Ureter (tissue), 1 donor: ENCODE measurements at places on chromosomes 7 and 10.

- no peak for DNase-seq
Observed at GRCh38 chr7:45684910-45685618, 110.9 kb downstream of the ADCY1 start.

- DNase-seq: no peak
Observed at GRCh38 chr7:91912494-91912893, 28.2 kb upstream of the AKAP9 start.

DNA sequence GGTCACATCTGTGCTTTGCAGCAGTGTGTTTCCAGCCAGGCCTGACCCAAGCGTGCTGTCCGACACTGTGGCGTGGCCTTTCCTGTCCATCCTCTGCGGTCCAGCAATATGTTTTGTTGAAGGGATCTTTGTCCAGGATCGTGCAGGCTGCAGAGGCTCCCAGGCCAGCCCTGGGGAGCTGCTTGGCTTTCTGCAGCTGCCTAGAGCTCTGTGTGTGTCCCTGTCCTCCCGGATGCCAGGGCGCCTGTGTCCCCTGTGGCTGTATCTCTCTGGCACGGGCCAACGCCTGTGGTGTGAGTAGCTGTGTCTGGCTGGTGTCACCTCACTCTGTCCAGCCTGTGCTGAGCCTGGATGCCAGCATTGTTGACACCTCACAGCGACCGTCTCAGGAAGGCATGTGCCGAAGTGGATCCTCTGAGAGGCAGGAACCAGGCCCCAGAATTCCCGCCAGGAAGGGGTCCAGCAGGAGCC is 94.5 kb downstream of the INPP5A start:
- DNase-seq: no peak

DNA sequence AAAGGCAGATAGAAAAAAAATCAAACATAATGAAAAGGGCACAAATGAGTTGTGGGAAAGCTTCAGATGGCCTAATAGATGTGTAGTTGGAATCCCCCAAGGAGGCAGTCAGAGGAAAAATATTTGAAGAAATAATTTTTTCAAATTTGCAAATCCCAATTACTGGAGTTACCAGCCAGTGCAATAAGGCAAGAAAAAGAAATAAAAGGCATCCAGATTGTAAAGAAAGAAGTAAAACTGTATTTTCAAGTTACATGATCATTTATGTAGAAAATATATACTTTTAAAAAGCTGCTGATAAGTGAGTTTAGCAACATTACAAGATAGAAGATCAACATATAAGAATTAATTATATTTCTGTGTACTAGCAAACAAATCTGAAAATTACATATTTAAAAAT is 329.0 kb downstream of the SDK1 start:
- DNase-seq: no peak

DNA sequence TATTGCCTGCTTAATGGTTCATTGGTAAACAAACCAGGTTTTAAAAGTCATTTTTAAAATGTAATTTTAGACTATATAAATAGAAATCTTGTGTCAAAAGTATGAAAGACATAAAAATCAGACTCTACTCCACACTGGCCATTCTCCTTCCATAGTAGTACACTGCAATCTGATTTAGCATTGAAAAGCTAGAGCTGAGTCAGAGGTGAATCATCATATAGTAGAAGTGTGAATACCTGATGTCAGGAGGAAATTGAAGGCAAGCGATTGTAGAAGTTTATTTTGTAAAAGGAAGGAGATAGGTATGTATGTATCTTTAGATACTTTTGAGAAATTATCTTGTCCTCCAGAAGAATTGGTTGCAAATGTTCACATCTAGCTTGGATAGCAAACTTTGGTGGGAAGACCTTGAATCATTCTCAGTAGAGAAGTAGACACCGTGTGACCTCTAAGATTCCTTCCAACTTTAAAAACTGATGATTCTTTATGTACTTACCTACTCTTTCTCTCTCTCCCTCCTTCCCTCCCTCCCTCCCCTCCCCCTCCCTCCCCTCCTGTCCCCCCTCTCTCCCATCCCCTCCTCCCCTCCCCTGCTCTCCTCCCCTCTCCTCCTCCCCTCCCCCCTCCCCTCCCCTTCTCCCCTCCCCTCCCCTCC is 88.1 kb downstream of the BTAF1 start:
- no peak for DNase-seq

- DNase-seq: peak; percentile 73
Observed at GRCh38 chr10:119667562-119668328, 16.6 kb downstream of the BAG3 start.

GRCh38 chr7:69989551-69989950 is 391.3 kb downstream of the AUTS2 start:
- no peak for DNase-seq

DNA sequence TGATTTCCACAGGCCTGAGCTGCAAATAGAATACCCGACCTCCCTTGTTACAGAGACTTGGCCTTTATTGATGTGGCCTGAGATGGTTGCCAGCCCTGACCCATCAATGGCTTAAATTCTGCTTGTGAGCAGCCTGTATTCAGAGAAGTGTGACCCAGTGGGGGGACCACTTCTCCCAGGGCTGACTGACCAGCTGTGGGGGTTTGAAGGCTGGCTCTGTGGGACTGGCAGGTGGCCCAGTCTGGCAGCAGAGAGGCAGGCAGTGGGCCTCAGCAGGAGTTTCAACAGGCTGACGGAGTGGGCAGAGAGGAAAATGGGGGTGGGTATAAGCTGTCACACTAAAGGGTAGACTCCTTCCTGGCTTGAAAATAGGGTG is 12.2 kb upstream of the PPIF start:
- no peak for DNase-seq

- DNase-seq: peak; percentile 14
Observed at GRCh38 chr7:149444287-149444686, 16.6 kb downstream of the ZNF777 start.

DNA sequence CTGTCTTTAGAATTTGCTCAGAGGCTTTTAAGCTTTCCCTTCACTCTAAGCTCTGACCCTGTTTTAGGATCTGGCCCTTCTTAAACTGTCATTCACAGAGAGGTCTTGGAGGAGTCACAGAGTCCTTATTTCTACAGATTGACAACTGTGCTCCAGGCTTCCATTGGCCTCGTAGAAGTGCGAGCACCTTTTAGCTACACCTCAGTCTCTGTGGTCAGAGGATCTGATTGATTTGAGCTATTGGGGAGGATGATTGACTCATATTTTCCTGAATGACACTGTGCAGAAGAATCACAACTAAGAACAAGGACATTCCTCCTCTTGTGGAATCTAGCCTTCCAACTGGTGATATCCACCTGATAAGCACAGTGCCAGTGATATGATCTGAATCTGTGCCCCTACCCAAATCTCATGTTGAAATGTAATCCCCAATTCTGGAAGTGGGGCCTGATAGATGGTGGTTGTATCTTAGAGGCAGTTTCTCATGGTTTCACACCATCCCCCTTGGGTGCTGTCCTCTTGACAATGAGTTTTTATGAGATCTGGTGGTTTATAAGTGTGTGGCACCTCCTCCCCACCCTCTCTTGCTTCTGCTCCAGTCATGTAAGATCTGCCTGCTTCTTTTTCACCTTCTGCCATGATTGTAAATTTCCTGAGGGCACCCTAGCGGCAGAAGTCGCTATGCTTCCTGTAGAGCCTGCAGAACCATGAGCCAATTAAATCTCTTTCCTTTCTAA is 3.2 kb downstream of the CYP3A7 start:
- no peak for DNase-seq
